COR-L47 (cell line): ENCODE measurements at places on chromosomes 6 and 20.

- DNase-seq = no peak
Observed at GRCh38 chr6:56550301-56550700, 92.4 kb downstream of the DST start.

- DNase-seq = no peak
Observed at GRCh38 chr6:120854583-120854982, 479.7 kb downstream of the TBC1D32 start.

DNA sequence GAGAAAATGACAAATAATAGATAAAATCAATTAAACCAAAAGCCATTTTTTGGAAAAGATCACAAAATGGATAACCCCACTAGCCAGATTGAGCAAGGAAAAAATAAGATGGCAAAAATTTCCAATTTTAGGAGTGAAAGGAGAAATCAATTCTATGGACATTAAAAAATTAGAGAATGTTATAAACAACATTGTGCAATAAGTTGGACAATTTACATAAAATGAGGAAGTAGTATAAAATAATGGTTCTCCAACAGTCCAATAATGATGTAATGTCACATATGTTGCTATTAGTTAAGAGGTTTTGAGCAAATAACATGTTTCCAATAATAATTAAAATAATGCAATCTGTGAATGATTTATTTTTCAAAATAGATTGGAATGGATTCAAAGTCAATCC is 3.1 kb upstream of the SNAP91 start:
- no peak for DNase-seq

- DNase-seq = no peak
Observed at GRCh38 chr6:52087498-52087999, at the start of gene PKHD1. TSS of gene PKHD1 (minus strand) at chr6:52087613. CDS start at chr6:52084933, 2,680 bp downstream.

- DNase-seq = no peak
Observed at GRCh38 chr6:39102071-39102820, 12.7 kb downstream of the SAYSD1 start.

GRCh38 chr6:19424853-19425252 is 412.3 kb upstream of the ID4 start:
- DNase-seq = no peak

DNA sequence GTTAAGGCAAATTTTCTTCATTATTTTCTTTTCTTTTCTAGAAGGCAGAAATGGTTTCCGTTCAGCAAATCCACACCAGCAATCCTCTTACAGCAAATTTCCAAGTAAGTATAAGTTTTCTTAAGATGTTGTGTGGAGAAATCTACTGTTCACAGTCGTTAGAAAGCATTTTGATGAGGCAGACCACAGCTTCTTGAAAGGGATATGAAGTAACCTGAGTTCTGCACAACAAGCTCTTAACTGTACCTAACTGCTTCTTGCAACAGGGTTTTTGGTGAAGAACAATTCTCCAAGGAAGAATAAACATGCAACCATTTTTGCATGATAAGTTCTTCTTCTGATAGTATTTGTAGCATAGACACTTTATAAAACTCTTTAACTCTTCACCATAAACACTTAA is 45.3 kb upstream of the STXBP5 start:
- no peak for DNase-seq

- DNase-seq = no peak
Observed at GRCh38 chr6:12577124-12577850, 139.3 kb upstream of the PHACTR1 start.
